ENCODE measurements at places on chromosomes 6 and 20.

DNA sequence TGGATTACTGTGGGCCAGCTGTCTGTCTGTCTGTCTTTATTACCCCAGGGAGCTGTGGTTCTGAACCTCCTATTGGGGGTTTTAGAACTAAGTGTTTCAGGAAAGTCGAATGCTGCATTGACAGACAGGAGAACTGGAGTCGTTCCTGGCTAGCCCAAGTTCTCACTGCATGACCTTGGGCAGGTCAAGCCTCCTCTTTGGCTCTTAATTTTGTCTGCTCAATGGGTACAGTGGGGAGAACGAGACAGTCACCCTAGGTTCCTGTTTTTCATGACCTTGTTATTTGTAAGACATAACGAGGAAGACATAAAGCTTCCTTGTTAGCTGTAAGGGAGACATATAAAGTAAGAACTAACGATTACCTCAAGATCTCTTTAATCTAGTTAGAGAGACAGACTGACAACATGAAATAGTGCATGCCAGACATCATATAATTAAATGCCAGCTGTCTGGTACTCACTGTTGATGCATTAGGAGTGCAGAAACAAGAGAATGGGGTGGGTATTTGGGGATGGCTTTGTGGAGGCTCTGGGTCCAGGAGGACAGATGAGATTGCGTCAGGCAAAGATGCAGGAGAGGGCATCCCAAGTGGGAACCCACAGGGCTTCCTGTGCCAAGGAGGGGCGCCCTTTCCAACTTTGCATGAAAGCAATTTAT lies 3.7 kb upstream of the CCDC167 start:
- no peak for DNase-seq

DNA sequence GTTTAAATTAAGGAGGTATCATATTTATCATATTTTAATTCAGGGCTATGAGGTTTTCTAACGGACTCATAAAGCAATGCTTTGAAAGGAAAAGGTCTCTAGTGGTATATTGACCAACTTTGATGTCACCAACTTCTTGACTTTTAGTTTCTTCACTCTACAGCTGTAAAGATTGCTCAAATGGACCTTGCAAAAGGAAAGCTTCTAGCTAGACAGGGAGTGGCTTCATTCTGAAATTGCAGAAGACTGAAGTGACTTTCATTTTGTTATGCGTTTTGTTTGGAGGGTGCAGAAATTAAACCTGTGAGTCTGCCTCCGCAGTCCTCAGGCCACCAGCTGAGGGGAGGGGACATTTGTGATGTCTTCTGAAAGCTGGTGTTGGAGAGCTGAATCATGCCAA lies 95.7 kb downstream of the SLC24A3 start:
- no peak for DNase-seq

DNA sequence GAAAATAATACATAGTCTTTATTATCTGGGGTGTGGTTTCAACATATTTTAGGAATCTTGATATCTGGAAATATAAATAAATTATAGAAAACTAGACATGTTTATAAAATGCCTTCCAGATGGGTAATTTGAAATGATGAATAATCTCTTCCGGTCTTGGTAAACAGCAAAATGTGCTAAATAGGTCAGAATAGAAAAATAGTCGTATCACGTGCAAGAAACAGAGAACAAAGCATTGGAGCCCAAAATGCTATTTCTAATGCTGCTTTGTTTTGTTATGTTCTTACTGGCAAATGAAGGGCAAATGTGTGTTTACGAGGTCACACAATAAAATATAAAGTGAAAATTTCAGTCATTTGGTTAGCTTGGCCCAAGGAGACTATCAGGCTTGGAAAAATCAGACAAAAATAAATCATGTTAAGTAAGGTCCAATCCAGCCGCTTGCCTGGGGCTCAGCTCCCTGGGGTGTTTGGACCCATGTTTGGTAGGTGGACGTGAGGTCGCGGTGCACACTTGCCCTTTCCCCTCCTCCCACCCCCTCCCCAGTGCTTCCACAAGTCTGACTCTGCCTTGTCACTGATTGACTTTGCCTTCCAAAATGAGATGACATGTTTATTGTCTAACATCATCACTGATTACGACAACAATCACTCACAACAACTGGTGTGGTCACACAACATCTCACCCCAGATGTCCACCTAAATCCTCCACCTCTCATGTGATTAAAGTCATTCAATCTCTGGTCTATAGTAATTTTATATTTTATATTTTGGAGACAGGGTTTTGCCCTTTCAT lies 56.0 kb downstream of the RIN2 start:
- no peak for DNase-seq

DNA sequence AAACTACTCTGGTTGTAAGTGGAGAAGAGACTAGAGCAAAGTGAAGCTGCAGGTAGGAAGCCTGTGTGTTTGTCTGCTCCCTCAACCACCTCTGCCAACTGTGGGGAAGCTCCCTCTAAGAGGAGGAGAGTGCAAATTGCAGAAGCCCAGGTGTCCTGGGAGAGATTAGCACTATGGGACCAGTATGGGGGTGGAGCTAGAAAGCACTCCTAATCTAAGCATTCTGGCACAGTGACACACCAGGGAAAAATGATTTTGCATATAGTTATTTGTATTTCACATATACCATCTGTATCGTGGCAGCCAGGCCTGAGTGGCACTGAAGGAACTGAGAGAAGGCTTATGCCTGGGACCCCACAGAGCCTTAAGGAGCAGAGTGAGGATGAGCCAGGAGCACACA lies 12.8 kb downstream of the GSTA1 start:
- no peak for DNase-seq

DNA sequence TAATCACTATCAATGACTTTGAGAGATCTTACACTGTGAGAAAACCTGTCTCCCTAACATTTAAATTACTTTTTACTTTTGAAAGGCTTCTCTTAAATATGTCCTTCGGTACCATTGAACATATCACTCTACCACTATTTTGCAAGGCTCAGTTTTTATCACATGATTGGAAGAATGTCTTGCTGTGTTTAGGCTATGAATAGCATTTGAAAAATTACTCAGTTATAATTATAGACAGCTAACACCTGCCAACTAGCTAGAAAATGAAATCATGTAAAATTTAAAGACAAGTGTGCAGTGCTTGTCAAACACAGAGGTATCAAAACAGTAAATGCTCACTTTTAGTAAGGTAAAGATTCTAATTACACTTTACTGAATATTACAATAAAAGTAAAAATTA lies 11.0 kb downstream of the SESN1 start:
- DNase-seq: no peak

GRCh38 chr20:59159091-59159490 lies 4.5 kb upstream of the ZNF831 start:
- no peak for DNase-seq

DNA sequence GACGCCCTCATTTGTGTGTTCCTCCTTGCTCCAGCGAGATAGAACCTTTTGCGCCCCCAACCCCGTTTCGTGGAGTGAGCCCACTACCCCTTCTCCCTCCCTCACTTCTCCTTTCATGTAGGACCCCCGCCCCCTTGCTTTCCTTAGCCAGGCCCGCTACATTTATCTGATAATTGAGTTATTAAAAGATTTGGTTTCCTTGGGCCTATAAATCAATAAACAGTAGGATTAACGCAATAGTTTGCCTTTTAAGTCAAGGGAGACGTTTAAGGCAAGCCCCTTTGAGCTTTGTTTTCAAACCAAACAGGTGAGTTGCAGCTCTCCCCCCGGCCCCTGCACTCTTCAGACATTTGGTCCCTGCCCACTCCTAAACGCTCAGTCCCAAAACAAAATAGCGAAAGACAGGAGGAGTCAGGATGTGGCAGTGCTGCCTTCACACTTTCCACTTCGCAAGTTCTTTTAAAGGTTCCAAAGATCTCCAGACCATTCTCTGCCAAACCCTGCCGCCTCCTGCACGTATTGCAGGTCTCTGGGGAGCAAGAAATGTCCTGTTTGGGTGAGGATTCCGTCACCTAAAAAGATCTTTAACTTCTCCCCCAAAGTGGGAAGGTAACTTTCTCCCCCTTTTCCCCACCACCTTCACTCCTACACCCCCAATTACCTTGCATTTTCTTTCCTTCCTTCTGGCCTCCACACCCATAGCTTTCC lies 27.6 kb downstream of the TFAP2B start:
- DNase-seq: no peak

Data from ascending aorta (tissue), 2 donors.